NCI-H187 (cell line): ENCODE measurements at places on chromosomes 16 and 17.

- no peak for DNase-seq
Measured at GRCh38 chr17:39549747-39550573, 57.8 kb downstream of the NEUROD2 start.

GRCh38 chr17:40358323-40359038 is 6.1 kb downstream of the GJD3 start:
- peak; percentile 71 for DNase-seq

- no peak for DNase-seq
Measured at GRCh38 chr17:77684803-77685798, 273.4 kb upstream of the TNRC6C start.

DNA sequence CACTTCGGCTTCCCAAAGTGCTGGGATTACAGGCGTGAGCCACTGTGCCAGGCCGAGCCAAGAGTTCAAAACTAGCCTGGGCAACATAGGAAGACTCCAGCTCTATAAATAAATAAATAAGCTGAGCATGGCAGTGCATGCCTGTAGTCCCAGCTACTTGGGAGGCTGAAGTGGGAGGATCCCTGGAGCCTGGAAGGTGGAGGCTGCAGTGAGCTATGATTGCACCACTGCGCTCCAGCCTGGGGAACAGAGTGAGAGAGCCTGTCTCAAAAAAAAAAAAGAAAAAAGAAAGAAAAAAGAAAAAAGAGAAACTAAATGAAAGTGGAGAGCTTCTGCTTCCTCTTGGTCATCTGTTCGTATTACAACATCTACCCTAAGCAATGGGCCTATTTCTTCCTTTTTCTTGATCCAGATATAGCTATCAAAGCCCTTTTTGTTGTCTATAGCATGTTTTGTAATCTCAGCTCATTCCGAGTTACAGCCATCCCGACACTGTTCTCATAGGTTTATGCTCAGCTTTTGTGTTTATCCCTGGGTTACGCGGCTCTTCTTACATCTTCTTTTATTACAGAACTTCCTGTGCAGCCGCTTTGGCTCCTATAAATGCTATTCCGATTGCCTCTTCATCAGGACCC is 14.1 kb upstream of the MAPK3 start:
- no peak for DNase-seq

GRCh38 chr17:16325964-16326363 is 27.3 kb downstream of the CENPV start:
- no peak for DNase-seq

DNA sequence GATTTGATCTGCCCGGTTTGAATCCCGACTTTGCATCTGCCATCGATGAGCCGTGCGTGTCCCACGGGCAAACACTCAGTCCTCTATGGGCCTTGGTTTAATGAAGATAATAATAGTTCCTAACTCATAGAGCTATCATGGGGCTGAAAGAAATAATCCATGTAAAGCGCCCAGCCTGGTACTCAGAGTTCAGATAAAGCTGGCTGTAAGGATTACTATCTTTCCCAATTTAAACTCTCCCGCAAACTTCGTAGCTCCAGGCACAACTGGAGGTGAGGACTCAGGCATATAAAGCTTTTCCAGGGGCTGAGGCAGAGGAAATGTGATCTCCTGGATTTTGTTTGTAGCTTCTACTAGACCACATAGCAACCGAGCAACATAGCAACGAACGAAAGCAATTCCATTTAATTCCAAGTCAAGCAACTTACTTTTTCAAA is 16.3 kb downstream of the ALOX15 start:
- no peak for DNase-seq

DNA sequence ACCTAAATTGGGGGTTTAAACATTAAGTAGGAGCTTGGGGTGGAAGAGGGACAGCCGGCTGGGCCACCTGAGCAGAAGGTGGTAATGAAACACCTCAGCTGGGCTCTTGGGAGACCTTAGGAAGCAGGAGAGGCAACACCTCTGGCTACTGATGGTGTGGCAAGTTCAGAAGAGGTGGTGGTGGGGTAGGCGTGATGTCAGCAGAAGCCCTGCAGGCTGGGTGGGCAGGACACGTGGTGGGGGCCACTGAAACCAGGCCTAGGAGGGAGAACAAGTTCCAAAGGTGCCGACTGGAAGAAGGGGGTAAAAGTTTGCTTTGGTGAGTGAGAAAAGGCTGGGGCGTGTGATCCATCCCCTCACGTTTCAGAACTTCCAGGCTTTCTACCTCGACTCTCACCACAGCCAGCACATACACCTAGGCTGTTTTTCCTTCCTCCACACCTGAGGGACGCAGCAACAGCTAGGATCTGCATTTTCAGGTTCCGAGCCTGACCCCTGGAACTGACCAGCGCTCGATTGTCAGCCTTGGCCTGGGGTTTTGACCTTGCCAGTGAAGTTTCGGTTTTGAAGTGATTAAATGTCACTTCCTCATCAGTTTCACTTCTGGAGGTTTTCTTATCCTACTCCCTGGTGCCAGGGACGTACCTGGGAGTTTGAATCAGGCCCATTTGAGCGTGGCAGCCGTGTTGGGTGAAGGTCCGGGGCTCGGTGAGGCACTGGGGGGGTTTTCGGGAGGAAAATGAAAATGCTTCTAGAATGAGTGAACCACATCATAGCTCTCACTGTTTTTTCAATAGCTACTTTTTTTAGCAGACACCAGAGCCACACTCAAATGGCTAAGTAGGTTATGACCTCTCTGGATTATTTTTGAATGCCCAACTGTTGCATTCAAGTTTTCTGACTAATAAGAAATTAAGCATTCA is 10.0 kb downstream of the SNN start:
- no peak for DNase-seq

DNA sequence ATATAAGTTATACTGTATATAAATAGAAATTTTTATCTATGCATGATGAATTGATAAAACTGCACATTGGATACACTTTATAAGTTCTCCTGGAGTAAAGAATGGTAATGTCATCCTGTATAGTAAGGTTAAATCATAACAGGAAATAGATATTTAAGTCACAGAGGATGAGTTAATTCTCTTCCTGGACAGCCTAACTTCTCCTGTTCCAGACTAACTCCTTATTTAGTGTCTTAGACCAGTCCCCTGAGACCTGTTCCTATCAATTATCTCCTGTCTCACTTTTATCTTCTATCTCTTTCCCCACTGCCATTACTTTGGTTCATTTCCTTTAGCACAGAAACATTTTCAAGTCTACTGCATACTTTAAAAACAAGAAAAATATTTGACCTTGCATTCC is 46.5 kb downstream of the SSH2 start:
- no peak for DNase-seq

DNA sequence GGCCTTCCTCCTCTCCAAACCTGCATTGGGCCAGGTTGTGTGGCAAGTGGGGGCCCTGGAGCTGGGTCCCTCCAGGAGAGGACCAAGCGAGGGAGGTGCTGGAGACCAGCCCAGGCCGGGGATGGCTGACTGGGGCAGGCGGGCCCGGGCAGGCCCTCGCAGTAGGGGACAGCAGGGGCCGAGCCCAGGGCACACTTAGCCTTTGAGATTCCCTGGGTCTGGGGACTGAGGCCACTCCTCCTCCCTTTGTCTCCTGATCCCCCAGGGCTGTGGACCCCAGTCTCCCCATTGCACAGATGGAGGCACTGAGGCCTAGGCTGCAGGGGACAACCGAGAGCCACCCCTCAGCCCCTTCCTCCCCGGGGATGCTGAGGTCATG is 5.2 kb downstream of the FOXJ1 start:
- DNase-seq, result no peak

- DNase-seq, result no peak
Measured at GRCh38 chr16:2708955-2709587, 11.0 kb downstream of the PRSS27 start.

DNA sequence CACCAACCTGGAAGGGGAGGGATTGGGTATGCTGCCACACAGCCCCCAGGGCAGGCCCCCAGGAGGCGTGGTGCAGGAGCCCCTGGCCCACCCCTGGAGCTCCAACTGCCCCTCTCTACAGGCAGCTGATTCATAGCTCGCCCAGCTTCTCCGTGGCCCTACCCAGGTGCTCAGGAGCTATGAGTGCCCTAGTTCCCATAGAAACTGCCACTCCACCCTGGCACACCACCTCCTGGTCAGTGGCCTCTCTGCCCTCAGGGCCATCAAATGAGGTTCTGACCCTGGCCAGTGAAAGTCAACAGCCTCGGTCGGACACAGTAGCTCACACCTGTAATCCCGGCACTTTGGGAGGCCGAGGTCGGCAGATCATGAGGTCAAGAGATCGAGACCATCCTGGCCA is 18.0 kb downstream of the CNGB1 start:
- DNase-seq, result no peak

DNA sequence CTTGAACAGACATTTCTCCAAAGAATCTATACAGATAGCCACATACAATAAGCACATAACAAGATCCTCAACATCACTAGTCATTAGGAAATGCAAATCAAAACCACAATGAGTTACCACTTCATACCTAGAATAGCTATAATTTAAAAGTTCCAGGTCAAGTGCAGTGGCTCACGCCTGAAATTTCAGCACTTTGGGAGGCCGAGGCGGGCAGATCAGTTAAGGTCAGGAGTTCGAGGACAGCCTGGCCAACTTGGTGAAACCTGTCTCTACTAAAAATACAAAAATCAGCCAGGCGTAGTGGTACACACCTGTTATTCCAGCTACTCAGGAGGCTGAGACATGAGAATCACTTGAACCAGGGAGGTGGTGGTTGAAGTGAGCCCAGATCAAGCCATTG is 19.9 kb downstream of the RANBP10 start:
- DNase-seq, result no peak

GRCh38 chr16:30372725-30373124 is 1.9 kb upstream of the MYL11 start:
- DNase-seq, result no peak

DNA sequence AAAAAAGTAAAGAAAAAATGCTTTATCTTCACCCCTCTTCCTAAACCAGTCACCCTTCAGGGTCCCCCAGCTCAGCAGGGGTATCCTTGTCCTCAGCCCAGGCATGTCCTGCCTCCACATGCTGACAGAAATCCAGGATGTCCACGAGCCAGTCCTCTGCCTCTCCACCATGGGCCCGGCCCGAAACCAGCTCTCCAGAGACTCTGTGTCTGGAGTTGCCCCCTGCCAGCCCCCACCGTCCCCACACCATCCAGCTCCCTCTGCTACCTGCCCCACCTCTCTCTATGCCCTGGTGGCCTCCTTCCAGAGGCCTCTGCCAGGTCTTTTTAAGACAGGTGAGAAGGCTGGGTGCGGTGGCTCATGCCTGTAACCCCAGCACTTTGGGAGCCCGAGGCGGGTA is 66.4 kb upstream of the PLCG2 start:
- DNase-seq, result no peak

- no peak for DNase-seq
Measured at GRCh38 chr16:20878682-20879147, 21.4 kb downstream of the DCUN1D3 start.

GRCh38 chr16:89621698-89622409 is 8.4 kb downstream of the DPEP1 start:
- no peak for DNase-seq

GRCh38 chr17:56893503-56893902 is 20.3 kb downstream of the TRIM25 start:
- DNase-seq, result peak; percentile 14

- DNase-seq, result no peak
Measured at GRCh38 chr17:6666077-6666521, 14.5 kb downstream of the C17orf100 start.

DNA sequence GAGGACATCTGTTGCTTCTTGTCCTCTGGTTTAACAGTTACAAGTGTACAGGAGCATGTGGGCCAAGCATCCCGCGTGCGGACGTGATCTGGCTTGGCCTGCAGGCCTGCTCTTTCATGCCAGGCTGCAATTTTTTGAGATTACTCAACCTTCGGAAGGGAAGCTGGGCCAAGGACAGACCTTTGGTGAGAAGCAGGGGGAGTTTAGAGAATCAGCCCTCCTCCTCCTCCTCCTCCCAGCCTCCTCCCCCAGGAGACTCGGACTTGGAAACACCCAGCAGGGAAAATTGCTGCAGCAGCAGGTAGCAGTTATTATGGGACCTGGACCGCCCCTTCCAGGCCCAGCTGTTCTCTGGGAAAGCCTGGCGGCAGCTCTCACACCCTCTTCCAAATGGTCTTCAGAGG is 5.1 kb upstream of the KLHL36 start:
- DNase-seq, result no peak

DNA sequence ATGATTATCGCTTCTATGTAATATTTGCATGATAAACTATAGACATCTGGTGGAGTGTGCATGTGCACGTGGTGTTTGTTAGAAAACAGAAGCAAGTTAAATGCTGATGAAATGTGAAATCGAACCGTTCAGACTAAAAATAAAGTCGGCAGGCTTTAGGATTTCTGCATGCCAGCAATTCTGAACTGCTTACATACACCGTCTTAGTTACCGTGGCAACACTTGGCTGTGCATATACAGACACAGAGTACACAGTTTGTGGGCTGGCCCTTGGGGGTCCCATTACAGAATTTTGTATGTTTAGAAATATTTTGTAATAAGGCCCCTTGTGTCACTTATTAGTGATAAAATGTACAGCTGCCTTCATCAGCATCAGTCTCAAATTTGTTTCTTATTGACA is 605.5 kb downstream of the RBFOX1 start:
- no peak for DNase-seq

DNA sequence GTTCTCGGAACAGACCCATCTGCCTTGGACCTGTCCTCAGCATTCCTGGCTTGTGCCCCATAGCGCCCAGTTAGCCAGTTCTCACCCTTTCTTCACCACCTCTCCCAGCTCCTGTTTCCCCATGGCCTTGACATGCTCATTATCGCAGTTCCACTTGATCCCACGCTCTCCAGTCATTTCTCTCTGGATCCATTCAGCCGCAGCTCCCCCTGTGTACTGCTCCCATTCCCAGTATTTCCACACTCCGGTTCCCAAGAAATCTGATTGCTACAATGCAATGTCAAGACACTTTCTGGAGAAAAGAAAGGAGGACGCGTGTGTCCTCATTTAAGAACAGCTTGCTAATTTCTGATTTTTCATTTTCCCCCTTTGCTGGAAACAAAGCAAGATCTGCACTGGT is 55.4 kb downstream of the TMEM186 start:
- no peak for DNase-seq

- DNase-seq, result peak; percentile 11
Measured at GRCh38 chr17:55238931-55239297, 25.8 kb upstream of the HLF start.

DNA sequence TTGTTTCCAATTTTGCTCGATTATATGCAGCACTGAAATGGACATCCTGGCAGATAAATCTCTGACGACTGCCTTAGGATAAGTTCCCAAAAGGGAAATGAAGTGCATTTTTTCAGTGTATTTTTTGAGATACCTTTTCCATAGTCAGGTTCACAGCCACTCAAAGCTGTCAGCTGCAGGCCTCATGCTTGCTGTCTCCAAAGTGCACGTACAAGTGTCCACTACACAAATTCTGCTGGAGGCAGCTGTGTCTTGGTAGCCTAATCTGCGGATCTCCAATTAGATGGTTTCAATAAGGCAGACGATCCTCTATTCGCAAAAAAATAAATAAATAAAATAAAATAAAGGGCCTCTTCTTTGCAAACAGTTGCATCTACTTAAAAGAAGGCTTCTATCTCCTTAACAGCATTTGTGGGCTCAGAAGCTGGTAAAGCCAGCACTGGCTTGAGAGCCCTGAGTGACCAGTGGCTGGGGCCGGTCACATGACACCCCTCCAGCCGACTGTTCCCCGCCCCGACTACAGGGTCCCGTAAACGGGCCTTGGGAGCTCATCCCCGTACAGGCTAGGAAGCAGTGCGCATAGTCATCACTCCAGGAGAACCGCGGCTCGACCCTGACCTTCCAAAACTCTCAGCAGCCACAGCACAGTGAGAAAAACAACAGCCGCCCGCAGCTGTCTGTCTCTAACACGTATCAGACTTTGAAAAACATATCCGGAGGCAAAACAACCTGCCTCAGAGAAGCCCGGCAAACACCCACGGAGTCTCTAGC is 18.8 kb downstream of the RPH3AL start:
- DNase-seq, result no peak
